ENCODE measurements at places on chromosomes 6 and 20.
A peak's percentile ranks its signal among the peaks of the same experiment; 100 is the strongest.

- no peak for ATAC-seq
Observed at GRCh38 chr6:167980911-167981580, 16.4 kb upstream of the KIF25 start.

DNA sequence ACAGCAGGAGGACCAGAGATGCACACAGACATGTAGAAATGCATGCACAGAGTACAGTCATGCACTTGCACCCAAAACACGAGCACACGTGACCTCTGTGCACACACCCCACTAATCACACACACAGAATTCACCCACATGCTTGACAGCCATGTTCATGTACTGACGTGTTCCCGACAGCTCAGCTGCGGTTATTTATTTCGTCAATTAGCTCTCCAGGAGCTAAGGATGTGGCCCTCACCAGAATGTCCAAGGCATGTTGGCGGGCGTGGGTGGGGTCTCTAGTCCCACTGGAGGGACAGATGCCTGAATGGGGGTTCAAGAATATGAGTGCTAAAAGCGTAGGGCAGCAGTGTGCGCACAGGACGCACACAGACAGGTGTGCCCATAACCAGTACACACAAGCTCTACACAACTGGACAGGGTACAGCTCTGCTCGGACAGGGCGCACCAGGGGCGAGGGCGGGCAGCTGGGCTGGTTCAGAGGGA lies 571 bp upstream of the PRPF6 start:
- ATAC-seq, result peak; percentile 30

GRCh38 chr6:84581494-84582259 lies 182.7 kb downstream of the TBX18 start:
- ATAC-seq, result no peak

- ATAC-seq, result no peak
Observed at GRCh38 chr6:7188492-7188891, 80.7 kb downstream of the RREB1 start.

DNA sequence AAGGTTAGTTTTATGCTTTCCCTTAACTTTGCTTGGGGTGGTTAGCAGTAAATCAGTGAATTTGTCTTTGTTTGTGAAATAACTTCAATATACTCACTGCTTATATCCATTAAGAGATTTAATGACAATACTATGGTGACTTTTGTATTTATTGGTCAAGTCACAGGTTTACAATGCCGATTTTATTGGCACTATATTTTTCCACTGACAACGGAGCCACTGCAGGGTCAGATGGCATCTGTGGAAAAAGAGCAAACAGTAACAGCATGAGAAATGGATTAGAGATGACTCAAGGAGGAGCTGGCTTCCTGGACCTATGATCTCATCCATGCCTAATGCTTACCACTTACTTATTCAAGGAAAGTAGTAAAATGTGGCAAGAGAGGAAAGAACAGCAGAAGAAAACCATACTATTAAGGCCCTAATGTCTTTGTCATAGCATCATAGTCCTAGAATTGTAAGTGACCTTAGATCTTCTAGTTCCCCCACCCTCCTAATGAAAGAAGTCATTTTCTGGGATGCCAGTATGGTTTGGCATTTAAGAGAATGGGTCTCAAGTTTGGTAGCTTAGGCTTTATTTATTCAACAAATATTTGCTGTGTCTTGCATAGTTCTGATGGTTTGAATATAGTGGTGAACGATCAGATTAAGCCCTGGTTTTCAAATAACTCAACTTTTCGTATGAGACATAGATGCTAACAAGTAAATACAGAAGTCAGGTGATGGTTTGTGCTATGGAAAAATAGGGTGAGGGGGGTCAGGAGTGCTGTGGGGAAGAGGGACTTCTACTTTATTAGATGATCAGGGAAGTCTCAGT lies 18.5 kb downstream of the RNF144B start:
- ATAC-seq, result no peak

- ATAC-seq, result no peak
Observed at GRCh38 chr6:131776985-131777384, 30.8 kb upstream of the ENPP1 start.

DNA sequence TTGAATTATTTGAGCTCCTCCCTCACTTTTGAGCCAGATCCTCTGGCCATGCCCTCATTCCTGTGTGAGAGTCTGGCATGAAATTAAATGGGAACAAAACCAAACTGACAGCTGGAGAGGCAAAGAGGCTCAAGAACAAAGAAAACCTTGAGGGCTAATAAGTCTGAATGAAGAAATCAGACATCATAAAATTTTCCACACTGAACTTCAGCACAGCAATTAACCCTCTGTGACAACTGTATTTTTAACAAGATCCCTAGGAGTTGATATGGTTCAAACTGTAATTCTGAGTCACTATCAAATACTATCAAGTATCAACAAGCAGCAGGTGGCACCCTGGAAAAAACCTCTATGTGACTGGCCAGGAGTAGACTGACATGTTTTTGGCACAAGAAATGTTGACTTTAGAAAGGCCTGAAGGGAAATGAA lies 109.4 kb upstream of the EMILIN3 start:
- ATAC-seq, result no peak
